ENCODE measurements at places on chromosomes 5 and 9.

DNA sequence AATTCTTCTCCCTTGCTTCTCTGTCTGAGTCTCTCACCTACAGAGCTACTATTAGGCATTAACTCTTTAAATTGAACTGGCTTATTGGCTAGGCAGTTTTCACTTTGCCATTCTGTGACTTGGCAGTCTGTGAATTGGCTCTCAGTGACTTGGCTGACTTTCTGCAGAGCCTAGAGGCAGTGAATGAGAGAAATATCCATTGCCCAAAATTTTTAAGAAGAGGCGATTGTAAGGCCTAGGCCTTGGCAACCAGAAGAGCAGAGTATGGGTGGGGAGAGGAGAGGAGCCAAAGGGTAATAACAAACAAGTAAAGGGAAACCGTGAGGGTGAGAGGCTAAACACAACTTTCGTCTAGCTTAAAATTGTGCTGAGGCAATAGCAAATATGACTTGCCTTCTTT, 176.7 kb downstream of the PRR16 start:
- DNase-seq: no peak

- DNase-seq: peak; percentile 31
Measured at GRCh38 chr9:126690431-126691051, 76.8 kb downstream of the LMX1B start.

- no peak for DNase-seq
Measured at GRCh38 chr9:104970271-104970987, 42.5 kb upstream of the ABCA1 start.

DNA sequence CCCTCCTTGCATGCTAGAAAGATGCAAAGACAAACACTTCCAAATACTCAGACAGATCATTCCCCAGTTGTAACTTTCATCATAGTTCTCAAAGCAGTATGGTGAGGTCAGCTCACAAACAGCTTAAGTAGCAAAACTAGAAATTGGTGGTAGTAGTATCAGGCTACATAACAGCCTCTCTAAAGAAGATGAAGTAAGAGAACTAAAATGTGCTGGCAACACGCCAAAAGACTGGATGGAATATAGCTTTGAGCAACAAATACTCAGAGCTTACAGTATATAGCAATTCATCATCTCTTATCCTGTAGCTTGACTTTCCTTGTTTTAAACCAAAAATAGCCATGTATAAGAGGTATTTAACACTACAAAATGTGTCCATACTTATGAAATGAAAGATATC, 7.5 kb downstream of the PFDN1 start:
- DNase-seq: no peak

DNA sequence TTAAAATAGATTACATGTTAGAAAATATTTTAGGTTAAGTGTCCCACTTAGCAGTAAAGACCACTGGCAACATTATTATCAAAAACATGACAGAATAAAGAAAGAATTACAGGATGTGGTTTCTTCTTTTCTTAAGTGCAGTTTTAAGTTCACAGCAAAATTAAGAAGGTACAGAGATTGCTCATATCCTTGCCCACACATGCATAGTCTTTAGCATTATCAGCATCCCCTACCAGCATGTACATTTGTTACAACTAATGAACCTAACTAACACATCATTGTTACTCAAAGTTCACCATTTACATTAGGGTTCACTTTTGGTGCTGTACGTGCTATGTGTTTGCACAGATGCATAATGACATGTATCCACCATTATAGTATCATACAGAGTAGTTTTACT, 837.7 kb upstream of the CDH9 start:
- DNase-seq: no peak

DNA sequence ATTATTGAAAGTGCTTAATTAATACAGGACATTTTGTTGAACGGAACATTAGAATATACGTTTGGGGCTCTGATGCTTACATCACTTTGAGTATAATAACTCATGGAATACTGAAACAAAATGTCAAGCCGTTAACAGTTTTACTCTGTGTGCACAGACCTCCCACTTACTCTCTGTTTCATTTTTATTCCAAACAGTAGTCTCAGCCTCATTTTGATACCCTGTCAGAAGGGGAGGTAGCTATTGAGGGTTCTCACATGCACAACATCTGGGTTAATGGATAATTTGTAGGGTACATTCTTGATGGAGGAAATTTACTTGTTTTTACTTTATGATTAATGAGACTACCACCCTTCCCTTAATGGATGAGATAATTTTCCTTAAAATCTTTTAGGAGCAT, 59.0 kb downstream of the SCAMP1 start:
- DNase-seq: no peak

DNA sequence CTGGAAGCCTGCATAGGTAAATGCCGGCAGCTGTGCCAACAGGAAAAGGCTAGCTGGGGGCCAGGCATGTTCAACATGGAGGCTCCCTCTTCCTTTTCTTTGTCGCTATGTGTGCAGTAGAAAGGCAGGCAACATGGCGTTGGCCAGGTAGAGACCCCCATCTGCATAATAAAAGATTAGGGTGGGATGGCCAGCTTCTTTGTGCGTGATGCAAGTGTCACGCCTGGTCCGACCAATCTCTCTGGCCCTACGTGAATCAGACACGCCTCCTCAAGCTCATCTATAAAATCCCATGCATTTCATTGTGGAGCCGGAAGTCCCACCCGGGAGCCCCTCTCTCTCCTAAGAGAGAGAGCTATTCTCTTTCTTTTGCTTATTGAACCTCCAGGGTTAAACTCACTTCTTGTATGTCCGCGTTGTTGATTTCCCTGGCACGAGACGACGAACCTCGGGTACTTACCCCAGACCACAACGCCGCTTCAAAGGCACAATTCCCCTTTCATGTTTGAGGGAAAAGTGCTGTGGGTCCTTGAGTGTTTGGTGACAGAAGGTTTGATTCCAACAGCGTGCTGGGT, 25.0 kb upstream of the C5orf47 start:
- no peak for DNase-seq

GRCh38 chr5:163361450-163361849, 75.9 kb upstream of the CCNG1 start:
- DNase-seq: no peak

- DNase-seq: no peak
Measured at GRCh38 chr5:121138495-121138907, 674.4 kb downstream of the PRR16 start.

DNA sequence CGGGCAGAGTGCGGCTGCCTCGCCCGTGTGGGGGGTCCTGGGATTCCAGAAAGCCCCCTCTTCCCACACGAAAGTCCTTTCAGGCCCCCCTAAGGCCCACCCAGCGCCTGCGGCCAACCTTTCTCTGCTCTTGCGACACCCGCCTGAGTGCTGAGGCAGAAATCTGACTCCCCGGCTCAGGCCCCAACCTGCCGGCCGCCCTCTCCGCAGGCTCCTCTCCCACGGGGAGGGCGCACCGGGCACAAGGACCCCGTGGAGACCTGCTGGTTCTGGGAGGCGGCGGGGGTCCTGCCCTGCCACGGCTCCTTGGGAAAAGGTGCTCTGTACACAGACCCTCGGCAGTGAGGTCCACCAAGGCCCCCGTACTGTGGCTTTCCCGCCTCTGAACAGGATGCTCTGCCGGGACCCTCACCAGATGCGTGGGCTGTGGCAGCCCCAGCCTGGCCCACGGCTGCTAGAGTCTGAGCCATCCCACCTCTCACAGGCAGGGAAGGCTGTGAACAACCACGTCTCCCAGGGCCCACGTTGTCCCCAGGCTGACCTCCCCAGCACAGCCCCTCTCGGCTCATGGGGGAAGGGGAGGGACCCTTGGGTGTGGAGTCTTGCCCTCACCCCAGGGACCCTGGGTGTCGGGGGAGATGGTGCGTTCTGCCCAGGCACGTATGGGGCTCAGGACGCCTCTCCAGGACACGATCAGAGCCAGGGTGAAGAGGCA, 41.5 kb upstream of the EGFL7 start:
- DNase-seq: no peak

Data from stimulated activated CD8-positive, alpha-beta memory T cell treated with anti-CD3 and anti-CD28 coated beads, Interleukin-2, amount 100 ng/mL, for 1 hour (primary cell).